ENCODE measurements at places on chromosomes 11 and 22. TPM values are rescaled to one million over a fixed set of nuclear protein-coding genes. Genes with fewer than 3 reads are reported as not detected.

DNA sequence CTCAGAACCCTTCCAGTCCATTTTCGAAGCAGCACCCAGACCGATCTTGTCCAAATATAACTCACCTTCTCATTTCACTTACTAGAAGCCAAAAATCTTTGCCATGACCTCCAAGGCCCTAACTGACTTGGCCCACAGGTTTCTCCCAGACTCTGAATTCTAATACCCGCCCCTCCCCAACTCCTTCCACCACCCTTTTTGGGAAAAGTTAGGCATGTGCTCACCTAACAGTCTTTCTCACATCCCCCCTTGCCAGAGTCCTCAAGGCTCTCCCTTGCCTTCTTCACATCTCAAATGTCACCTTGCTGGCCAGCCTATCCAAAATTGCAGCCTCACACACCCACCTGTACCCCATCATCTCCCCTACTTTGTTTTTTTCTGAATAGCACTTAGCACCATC is 369.3 kb downstream of the NXPE2 start:
- DNase-seq, result no peak

- no peak for DNase-seq
These were observed 138.5 kb upstream of the HSD17B12 start for GRCh38 chr11:43541993-43542392.

DNA sequence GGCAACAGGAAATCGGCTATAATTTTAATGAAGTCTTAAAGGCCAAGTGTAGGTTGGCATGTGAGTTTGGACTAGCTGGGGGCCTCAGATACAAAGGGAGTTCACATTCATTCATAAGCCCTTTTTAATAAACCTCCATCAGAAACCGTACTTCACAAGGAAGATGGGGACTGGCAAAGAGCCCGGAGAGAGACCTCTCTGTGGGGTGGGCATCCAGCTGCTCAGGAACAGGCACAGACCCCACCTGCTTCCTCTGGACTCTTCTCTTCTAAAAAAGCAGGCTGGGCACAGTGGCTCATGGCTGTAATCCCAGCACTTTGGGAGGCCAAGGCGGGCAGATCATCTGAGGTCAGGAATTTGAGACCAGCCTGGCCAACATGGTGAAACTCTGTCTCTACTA is 3.9 kb upstream of the ARFGAP3 start:
- no peak for DNase-seq

BCO2 gene
- 4.3 TPM for total RNA-seq

DNA sequence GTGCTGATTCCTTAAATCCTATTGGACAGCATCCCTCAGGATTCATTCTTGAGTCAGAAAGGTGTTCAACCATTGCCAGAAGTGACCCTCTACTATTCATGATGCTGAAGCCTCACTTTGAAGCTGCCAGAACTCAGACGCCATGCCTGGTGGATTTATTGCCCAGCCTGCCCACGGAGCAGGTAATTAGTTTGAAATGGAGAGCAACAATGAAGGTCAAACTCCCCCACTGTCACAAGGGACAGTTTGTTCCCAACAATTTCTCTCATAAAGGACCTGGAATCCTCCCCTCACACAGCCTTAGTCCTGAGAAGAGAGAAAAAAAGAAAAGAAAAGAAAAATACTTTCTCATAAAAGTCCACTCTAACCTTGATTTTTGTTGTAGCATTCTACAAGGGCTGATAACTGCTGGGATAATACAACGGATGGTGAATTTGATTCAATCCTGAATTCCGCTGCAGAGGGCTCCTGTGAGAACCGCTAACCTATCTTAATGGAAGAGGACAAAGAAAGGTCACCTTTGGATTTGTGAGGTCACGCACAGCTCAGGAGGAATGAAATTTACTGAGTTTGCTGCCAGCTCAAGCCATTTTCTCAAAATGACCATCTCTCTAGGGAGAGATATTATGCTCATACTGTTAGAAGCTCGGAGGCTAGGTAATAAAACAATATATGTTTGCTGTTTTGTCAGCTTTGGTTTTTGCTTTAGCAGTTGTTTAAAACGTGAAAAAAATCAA is 161.6 kb upstream of the SYN3 start:
- no peak for DNase-seq

GRCh38 chr11:76693806-76694205 is 23.3 kb upstream of the LRRC32 start:
- no peak for DNase-seq

EXPH5 gene
- 51.8 TPM for total RNA-seq

DNA sequence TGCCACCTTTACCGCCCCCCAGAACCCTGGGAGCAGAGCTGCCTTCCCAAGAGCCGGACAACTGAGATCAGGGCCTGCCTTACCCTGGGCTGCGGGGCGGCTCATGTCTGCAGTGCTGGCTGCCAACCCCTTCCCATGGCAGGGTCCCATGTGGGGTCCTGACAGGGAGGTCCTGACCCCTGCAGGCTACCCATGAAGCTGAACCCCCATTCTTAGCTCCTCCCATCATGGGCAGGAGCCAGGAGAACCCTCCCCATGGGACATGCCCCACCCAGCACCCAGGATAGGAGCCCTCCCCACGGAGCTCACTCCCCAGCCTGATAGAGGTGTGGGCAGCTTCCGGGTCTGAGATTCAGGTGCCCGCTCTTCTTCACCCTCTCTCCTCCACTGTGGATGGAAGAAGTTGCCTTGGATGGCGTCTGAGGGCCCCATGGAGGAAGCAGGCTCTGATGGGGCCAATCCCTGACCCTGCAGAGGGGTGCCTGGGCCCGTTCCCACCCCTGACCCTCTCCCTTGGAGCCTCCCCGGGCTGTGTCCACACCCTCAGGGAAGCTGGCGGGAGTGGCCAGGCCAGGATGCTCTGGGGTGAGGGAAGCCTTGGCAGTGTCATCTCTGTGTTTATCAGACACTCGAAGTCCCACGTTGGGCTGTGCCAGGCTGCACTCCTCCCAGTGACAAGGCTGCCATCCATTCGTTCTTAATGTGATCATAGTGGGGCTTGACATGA is 1508.2 kb downstream of the BRD1 start:
- DNase-seq, result no peak

GRCh38 chr11:34505874-34506273 is 7.7 kb downstream of the ELF5 start:
- DNase-seq, result no peak

CST6 gene
- not detected for total RNA-seq

GRCh38 chr11:118621071-118621783 is 13.8 kb downstream of the PHLDB1 start:
- peak; percentile 85 for DNase-seq

DNA sequence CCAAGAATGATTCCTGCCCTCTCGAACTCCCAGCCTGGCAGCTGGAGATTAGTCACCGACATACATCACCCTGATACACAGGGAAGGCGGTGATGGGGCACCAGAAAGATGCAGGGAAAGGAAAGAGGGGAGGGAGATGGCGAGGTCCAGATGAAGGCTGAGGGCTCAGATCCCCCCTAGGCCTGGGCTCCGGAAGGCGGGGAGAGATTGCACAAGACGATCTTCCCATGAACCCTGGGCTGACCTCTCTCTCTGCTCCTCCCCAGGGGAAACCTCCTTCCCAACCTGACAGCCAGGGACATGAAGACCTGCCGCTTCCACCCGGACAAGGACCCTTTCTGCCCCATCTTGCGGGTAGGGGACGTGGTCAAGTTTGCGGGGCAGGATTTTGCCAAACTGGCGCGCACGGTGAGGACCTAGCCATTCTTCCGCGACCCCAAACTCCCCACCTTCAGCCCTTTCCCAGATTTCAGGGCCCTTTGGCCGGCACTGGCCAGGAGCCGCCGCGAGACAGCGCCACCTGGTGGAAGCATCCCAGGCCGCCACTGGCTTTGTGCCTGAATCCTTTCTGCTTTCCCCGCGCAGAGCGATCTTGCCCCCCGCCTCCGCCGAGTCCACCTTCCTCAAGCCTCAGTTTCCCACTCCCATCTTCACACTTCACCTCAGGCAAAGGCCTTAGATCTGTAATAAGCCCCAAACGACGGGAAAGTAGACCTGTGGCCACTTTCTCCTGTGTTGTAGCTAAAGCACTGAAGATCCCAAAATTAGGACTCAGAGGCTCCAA is 11.5 kb downstream of the P2RX3 start:
- peak; percentile 73 for DNase-seq

All from left colon (tissue), 2 donors.